ENCODE measurements at places on chromosomes 3 and 15.

DNA sequence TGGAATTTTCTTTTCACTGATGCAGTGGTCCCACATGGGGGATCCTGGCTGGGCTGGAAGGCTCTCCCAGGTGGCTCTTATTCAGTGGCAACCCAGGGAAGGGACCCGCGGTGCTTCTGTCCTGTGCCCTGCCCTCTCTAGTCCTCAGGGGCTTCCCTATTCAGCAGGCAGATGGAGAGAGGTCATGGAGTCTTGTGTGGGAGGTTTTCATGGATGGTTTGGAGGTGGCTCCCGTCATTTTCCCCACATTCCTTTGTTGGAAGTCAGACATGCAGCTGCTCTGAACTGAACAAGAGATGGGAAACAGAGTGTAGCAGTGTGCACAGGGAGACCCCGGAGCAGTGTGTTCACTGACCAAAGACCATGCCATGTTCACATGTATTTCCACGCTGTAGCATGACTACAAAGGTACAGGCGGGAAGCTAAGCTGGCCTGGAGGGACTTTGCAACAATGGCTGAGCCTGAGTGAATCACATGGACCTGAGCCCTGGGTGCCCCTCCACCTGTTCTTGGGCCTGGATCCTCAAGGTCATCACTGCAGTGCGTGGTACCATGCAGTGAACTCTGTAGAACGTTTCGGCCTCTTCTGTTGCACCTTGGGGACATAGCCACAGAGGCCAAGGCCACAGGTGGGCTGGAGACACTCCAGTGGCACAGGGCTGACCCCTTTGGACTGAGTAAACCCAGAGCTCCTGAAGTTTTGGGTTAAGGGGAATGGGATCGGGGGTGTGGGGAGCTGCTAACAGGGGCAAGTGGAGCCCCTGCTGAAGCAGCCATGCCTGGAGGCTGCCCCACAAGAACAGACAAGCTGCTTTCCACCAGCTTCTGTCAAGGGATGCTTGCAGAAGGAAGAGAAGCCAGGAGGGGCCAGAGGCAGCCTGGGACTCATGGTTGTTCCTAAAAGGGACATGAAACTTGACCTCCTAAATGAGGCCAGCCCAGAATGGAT, 123.0 kb downstream of the ASB7 start:
- no peak for DNase-seq

- no peak for DNase-seq
These were observed 381.1 kb downstream of the CTNNB1 start for GRCh38 chr3:41580274-41580959.

GRCh38 chr3:141938011-141938500, 61.6 kb downstream of the ATP1B3 start:
- DNase-seq = no peak

DNA sequence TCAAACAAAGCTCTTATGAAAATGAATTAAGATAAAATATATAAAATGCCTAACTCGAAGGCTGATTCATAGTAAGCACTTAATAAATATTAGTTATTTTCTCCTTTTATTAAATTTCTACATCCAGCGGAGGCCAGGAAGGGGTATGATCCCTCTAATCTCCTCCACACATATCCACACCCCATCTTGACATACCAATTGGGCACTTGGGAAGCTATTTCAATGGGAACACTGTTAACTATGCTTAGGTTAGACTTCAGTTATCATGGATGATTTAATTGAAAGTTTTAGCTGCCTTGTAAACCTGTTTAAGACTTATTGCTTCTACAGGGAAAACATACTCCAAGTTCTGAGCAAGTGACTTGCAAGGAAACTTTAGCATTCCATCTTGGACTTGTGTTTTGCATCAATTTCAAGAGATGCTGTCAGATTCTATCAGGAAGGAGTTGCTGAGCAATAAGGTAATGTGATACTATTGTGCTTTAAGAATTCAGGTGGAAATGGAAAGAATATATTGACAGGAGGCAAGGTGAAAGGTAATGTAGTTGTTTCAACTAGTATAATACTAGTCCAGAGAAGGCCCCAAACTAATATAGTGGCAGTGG, 120.4 kb upstream of the TSPAN3 start:
- no peak for DNase-seq

GRCh38 chr3:150422907-150423306, 14.8 kb downstream of the TSC22D2 start:
- no peak for DNase-seq

GRCh38 chr3:106126846-106127235, 258.0 kb upstream of the CBLB start:
- DNase-seq = no peak

GRCh38 chr3:62567097-62568021, 194.0 kb upstream of the FEZF2 start:
- no peak for DNase-seq

DNA sequence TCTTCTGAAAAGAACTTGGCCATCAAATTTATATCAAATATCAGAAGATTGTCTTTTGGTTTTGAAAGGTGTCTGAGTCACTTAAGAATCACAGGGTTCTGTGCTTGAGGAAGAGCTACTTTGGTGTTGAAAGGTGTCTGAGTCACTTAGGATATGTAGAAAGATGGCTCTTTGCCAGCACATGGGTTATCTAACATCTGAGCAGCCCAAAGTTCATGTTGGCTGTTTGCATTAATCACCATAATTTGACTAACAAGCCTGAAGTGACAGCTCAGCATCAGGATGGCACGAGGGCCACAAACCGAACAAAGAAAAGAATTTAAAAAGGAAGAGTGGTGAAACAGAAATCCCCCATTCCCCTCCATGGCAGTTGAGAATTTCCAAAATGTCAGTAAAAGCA, 190.5 kb upstream of the CMC1 start:
- no peak for DNase-seq

Measured in Kasumi-1 (cell line).